Activated naive CD4-positive, alpha-beta T cell treated with anti-CD3 and anti-CD28 coated beads, Interleukin-2, amount 10 ng/mL, durations not matched to agents 7 days and 5 days (primary cell): ENCODE measurements at places on chromosomes 16 and 17.

DNA sequence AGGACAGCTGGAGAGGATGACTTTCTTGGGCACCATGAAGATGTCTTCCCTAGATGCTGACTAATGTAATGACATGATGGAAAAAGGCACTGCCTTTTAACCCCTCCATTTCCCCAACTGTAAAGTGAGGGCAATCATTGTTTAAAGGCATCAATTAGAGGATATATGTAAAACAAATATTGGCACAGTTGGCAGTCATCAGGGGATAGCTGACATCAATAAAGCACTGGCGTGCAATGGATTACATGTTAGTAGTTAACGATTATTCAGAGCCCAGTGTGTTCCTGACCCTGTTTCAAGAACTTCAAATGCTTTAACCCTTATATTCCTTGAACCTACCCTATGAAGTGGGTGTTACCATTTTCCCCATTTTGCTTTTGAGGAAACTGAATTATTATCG is 100.7 kb downstream of the TMEM114 start:
- DNase-seq, result no peak

DNA sequence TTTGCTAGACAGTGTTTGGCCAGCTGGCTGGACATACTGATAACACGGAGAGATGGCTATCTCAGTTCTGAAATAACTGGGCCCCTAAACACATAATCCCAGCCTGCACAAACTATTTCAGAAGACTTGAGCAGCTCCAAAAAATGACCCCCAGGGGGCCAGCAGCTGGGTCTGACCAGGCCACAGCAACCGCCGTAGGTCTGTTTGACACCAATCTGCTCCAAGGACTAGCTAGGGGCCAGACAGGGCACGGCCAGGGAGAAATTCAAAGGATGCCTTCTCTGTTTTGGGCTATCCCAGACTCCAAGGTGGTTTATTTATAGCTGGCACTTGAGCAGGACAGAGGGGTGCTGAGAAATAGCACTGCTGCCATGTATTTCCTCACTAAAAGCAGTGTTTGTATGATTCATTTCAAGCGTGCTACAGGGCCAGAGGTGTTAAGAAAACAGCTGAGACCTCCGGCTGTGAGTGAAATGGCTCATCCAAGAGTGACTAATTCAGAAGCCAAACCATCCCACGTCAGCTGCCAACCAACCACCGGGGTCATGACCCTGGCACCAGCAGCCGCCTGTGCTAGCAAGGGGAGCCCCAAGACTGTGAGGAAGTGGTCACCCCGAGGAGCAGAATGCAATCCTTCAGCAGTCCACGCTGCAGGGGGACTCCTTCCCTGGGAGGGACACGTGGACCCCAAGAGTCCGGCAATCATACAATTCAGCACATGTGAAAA is 5.7 kb downstream of the GGA2 start:
- peak; percentile 74 for DNase-seq

DNA sequence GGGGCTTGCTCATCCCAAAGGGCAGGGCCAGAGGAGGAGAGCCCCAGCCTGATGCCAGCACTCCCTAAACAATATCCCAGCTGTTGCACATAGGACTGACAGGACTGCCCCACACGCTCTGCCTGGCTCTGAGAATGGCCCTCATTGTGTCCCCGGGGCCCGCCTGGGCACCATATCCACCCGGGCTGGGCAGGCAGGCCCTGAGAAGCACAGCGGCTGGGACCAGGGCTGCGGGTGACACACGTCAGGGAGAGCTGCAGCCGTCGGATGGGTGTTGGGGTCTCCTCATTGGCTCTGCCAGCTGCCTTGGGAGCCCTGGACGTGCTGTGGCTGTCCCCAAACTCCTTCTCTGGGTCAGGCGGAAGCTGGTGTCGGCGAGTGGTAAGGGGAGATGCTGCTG is 4.2 kb downstream of the BCAR1 start:
- no peak for DNase-seq

DNA sequence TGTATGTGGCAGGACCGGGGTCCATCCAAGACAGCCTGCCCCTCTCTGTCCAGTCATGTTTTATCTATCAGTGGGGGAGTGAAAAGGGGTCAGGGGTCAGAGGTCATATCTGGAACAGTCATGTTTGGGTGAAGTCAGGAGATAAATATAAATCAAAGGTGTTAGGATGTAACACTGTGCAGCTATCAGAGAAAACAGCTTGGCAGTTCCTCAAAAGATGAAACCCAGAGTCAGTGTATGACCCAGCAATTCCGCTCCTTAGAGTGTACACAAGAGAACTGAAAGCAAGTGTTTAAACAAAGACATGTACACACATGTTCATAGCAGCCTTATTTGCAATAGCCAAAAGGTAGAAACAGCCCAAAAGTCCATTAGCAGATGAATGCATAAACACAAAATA is 361.3 kb downstream of the FOXL1 start:
- no peak for DNase-seq

DNA sequence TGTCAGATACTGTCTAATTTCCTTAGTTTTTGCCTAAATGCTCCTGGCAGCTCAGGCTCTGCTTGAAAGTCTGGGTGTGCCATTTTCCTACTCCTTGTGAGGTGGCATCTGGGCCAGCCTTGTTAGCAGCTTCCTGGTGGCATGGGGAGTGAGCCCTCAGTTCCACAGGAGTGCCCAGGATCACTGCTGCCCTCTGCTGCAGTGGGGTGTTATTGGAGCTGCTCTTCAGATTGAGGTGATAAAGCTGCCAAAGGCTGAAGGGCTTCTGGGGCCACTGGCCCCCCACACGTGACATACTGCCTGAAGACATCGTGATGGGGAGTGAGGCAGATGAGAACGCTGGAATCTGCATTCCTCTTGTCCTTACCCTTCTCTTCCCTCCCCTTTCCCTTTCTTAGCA is 27.4 kb downstream of the CEP95 start:
- peak; percentile 25 for DNase-seq

- no peak for DNase-seq
Measured at GRCh38 chr16:9134306-9134705, 42.9 kb downstream of the HAPSTR1 start.

DNA sequence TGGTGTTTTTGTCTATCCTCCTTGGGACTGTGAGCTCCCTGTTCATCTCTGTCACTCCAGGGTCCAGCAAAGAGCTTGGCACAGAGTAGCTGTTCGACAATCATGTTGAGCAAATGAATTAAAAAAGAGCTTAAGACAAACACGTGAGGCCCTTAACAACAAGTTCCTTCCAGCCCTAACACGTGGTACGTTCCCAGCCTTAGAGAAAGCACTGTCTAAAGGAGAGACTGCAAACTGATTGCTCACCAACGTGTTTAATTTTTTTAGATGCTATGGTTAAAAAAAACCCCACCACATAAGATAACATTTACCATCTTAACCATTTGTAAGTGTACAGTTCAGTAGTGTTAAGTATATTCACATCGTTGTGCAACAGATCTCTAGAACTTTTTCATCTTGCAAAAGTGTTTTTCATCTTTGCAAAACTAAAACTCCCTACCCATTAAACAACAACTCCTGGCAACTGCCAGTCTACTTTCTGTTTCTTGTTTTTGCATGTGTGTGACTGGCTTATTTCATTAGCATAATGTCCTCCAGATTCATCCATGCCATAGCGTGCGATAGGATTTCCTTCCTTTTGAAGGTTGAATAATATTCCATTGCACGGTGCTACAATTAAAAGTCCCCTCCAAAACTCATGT is 28.2 kb downstream of the LAT start:
- peak; percentile 43 for DNase-seq

GRCh38 chr17:55931446-55931845 is 180.6 kb downstream of the PCTP start:
- no peak for DNase-seq

DNA sequence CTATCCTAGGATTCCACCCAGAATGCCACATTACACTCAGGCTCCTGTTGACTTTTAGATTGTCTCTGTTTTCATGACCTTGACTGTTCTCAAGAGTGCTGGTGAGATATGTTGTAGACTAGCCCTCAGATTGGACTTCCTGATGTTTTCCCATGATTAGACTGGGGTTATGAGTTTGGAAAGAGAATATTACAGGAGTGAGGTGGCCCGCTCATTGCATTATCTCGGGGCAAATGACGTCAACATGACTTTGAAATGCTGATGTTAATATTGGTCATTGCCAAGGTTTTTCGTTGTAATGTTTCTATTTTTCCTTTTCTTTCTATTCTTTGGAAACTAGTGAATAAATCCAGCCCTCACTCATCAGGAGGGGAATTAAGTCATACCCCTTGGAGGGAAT is 355.7 kb upstream of the MON1B start:
- DNase-seq, result no peak

DNA sequence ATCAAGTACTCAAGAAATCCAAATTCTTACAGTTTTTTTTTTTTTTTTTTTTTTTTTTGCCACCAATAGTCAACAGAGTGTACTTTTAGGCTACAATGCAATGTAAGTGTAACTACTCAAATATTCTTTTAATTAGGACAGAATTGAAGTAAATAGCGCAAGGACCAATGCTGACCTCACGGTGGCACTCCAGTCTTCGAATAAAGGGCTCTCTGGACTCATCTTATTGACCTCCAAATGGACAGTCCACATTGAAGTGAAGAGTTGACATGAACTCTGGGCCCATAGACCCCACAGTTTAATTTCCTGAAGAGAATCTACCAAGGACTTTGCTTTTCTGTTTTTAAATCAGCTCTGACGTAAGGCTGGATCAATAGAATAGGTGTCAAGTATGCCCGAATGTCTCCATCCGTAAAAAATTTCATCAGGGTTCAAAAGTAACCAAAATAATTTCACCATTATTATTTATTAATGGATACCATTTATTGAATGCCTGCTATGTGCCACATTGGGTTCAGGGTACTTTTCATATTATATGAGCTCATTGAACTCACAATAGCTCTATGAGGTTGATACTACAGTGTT is 7.3 kb upstream of the DDX52 start:
- no peak for DNase-seq

- no peak for DNase-seq
Measured at GRCh38 chr16:55873122-55873521, 2.1 kb downstream of the CES5A start.

GRCh38 chr17:41539071-41539492 is 11.0 kb upstream of the KRT19 start:
- no peak for DNase-seq

- no peak for DNase-seq
Measured at GRCh38 chr17:35543856-35544255, 6.4 kb upstream of the SLFN12L start.

DNA sequence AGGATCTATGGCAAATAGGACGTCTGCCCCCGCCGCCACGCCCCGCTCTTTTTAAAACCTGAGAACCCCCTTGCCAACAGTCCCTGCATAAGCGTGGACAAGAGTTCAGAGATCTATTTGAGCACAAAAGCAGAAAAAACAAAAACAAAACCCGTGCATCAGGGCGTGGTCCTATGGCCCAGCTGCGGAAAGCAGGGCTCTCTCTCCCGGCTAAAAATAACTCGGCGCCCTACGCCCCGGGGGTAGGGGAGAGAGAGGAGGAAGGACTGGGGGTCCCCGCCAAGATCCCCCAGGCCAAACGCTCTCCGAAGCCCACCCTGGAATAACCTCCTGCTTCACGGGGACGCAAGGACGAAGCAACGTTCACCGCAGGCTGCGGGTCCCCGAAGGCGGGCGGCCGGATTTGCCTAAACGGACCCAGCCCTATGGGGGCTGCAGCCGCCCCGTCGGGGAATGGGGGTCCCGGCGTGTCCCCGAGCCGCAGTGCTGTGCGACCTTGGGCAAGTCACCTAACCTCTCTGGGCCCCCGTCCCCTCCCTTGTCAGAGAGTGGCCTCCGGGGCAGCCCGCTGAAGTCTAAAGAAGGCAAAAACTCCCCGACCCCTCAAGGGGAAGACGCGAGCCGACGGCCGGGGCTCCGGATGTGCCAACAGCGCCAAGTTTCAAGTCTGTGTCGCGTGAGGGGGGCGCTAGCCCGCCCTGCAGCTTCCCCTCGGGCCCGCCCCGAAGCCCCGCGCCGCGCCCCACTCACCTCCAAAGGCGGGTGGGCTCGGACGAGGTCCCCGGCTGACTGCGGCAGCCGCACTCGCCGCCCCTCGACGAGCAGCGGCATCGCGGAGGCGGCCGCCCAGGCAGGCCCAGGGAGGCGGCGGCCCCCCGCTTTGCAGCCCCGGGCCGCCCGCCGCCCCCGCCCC is 477 bp downstream of the NTAN1 start:
- peak; percentile 82 for DNase-seq

DNA sequence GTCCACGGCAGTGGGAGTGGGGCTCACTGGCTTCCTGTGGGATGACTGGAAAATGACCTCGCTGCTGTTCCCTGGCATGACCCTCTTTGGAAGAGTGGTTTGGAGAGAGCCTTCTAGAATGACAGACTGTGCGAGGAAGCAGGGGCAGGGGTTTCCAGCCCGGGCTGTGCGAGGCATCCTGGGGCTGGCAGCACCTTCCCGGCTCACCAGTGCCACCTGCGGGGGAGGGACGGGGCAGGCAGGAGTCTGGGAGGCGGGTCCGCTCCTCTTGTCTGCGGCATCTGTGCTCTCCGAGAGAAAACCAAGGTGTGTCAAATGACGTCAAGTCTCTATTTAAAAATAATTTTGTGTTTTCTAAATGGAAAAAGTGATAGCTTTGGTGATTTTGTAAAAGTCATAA is 7.8 kb upstream of the RNF213 start:
- peak; percentile 91 for DNase-seq

DNA sequence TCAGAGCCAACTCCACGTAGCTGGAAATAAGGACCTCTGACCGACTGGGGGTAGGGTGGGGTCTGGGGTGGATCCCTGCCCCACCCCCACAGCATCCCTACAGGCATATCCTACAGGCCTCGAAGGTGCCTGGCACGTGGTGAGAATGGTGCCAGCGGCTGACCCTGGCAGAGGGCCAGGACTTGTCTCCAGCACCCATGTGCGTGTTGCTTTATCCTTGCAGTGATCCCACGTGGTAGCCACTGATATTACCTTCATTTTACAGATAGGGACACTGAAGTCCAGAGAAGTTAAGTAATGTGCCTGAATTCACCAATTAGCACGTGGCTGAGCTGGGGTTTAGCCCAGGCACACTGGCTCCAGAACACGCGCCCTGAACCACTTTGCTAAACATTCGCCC is 8.3 kb downstream of the ITGAD start:
- DNase-seq, result no peak

- no peak for DNase-seq
Measured at GRCh38 chr16:87582216-87582965, 19.9 kb upstream of the JPH3 start.

DNA sequence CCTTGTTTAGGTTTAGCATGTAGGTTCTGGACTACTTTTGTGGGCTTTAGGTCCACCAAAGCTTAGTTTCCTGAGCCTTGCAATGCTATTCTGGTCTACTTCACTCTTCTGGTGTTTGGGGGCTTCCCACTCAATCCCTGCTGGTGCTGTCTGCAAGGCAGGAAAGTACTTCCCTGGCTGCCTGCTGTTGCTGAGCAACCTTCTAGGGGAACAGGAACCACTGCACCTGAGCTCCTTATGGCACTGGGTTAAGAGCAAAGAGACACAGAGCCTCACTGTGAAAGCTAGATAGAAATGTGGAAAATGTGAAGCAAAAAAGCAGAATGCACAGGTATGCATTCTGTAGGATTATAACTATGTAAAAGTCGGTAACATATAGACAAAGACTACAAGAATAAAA is 17.0 kb downstream of the MPO start:
- no peak for DNase-seq

DNA sequence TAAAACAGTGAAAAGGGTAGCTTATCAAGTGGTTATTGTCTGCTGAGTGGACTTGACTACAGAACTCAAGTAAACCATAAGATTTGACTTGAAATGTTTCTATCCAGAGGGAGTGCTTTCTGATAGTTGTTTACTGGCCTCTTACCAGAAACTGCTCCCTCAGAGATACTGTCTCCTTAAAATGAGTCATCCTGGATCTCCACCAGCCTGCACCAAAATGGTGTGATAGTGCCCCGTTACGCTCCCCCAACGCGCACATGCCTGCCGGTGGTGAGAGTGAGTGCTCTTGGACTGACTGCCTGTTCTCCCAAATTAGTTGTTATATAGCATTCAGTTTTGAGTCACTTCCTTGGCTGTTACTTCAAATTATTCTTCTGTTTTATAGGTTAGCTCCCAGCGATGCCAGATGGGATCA is 22.9 kb downstream of the PRCD start:
- DNase-seq, result no peak
